ENCODE measurements at places on chromosomes 12 and 14.

- no peak for DNase-seq
These were observed 98.3 kb downstream of the LRRC74A start for GRCh38 chr14:76924371-76925096.

GRCh38 chr12:70815056-70815455 lies 105.5 kb downstream of the PTPRR start:
- DNase-seq = no peak

- no peak for DNase-seq
These were observed 1210.6 kb downstream of the TMEM121 start for GRCh38 chr14:106737021-106737420.

GRCh38 chr14:92577321-92577742 lies 63.8 kb downstream of the RIN3 start:
- DNase-seq = no peak

GRCh38 chr14:61652526-61653262 lies 42.6 kb upstream of the HIF1A start:
- DNase-seq = no peak

GRCh38 chr12:63093711-63094110 lies 57.3 kb downstream of the AVPR1A start:
- peak; percentile 24 for DNase-seq

GRCh38 chr12:120194226-120194533 lies 335 bp downstream of the GCN1 start:
- no peak for DNase-seq

GRCh38 chr12:113232089-113232839 lies 11.0 kb downstream of the TPCN1 start:
- no peak for DNase-seq

GRCh38 chr14:38135106-38135867 lies 72.4 kb upstream of the SSTR1 start:
- no peak for DNase-seq

Data from RCC 7860 (cell line).